ENCODE measurements at places on chromosomes 5 and 9. TPM values are rescaled to one million over a fixed set of nuclear protein-coding genes. Genes with fewer than 3 reads are reported as not detected.

The SLC25A48 gene
- total RNA-seq = not detected

The SH3PXD2B gene
- total RNA-seq = 9.4 TPM

The LURAP1L gene
- total RNA-seq = 10.6 TPM

The ZBTB6 gene
- total RNA-seq = 4.2 TPM

The DNAI1 gene
- 0.27 TPM for total RNA-seq

The C9 gene
- not detected for total RNA-seq

The STRBP gene
- 11.5 TPM for total RNA-seq

The SV2C gene
- 0.04 TPM for total RNA-seq

The ZDHHC11B gene
- 0.19 TPM for total RNA-seq

The NME5 gene
- 5.6 TPM for total RNA-seq

The PCDHA13 gene
- 0.50 TPM for total RNA-seq

The DND1 gene
- 0.37 TPM for total RNA-seq

The ACOT12 gene
- not detected for total RNA-seq

The VCAN gene
- 14.4 TPM for total RNA-seq

The FAM240B gene
- total RNA-seq = not detected

The SPATA31D4 gene
- not detected for total RNA-seq

The IGFBPL1 gene
- 0.58 TPM for total RNA-seq

The PLPP7 gene
- total RNA-seq = not detected

The KIF20A gene
- 131 TPM for total RNA-seq

The SLC22A4 gene
- total RNA-seq = 5.1 TPM

The CCDC183 gene
- total RNA-seq = not detected

The COL5A1 gene
- total RNA-seq = 26.8 TPM

The CMYA5 gene
- total RNA-seq = 0.02 TPM

The COL15A1 gene
- total RNA-seq = 1.6 TPM

The PAEP gene
- total RNA-seq = not detected

Measured in H4 (cell line).